ENCODE measurements at places on chromosomes 5 and 9.

DNA sequence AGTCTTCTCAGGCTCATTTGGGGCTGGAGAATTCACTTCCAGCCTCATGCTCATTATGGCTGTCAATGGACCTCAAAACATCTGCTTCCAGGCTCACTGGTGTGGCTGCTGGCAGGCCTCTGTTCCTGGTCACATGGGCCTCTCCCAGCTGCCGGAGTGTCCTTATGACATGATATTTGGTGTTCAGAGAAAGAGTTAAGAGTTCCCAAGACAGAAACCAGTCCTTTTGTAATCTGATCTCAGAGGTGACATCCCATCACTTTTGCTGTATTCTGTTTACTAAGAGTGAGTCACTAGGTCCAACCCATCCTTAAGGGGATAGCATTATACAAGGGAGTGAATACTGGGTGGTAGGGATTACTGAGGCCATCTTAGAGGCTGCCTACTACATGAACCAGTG lies 104.6 kb downstream of the CACNA1B start:
- peak; percentile 8 for DNase-seq

DNA sequence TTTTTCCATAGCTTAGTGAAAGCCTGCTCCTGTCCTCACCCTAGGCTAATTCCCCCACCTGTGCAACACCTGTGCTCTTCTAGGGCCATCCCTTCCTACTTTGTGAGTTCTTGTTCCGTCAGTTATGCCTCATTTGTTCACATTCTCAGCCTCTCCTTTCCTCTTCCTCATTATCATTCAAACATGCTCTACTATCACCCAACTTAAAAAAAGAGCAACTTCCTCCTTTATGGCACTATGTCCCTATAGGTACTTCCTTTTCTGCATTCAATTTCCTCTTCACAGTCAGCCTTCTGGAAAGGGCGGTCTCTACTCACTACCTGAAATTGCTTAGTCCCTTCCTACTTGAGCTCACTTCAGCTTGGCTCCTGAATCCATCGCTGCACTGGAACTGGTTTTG lies 111.8 kb upstream of the LHFPL2 start:
- no peak for DNase-seq

- DNase-seq = no peak
Measured at GRCh38 chr9:23698161-23698560, 127.9 kb downstream of the ELAVL2 start.

DNA sequence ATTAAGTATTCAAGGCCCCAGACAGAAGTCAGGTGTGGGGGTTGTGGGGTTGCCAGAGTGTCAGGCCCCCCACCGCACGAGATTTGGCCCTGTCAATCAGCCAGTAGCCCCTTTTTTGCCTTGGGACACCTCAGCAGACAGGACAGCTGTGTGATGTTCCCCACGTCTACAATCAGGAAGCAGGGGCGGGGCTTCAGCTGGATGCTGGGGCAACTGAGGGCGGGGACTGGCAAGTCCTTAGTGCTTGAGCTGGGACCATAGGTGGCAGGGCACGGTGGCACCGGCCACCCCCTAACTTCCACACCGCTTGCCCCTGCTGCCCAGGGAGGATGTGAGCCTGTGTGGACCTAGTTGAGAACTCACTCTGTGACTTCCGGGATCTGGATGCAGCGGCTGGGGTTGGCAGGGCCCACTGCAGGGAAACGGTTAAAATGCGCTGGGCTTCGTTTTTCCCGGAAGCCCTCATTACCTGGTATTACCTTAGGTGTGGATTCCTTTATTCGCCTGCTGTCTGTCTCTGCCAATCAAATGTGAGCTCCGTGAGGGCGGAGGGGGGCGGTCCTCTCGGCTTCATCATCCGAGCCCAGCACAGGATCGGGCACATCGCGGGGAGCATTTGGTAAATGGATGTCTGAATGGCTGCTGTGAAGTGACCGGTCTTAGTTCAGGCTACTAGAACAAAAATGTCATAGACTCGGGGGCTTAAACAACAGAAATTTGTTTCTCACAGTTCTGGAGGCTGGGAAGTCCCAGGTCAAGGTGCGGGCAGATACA lies 7.5 kb upstream of the GTF3C5 start:
- DNase-seq = no peak

GRCh38 chr5:96091874-96092273 lies 130.2 kb upstream of the ELL2 start:
- DNase-seq = no peak

- no peak for DNase-seq
Measured at GRCh38 chr9:134306636-134307600, 19.3 kb upstream of the RXRA start.

- no peak for DNase-seq
Measured at GRCh38 chr5:34648840-34649158, 7.3 kb upstream of the RAI14 start.

GRCh38 chr5:50768634-50769033 lies 102.2 kb downstream of the PARP8 start:
- DNase-seq = no peak

- no peak for DNase-seq
Measured at GRCh38 chr9:78316166-78316892, 19.4 kb downstream of the PSAT1 start.

- no peak for DNase-seq
Measured at GRCh38 chr5:15252331-15252730, 247.6 kb upstream of the FBXL7 start.

DNA sequence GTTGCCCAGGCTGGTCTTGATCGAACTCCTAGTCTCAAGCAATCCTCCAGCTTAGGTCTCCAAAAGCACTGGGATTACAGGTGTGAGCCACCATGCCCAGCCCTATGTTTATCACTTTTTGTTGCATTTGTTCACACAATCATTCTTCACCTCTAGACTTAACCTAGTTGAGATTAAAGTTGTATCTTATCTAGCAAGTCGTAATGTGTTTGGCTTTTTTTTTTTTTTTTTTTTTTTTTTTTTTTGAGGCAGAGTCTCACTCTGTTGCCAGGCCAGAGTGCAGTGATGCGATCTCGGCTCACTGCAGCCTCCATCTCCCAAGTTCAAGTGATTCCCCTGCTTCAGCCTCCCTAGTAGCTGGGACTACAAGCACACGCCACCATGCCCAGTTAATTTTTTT lies 90.2 kb upstream of the C9orf72 start:
- no peak for DNase-seq

DNA sequence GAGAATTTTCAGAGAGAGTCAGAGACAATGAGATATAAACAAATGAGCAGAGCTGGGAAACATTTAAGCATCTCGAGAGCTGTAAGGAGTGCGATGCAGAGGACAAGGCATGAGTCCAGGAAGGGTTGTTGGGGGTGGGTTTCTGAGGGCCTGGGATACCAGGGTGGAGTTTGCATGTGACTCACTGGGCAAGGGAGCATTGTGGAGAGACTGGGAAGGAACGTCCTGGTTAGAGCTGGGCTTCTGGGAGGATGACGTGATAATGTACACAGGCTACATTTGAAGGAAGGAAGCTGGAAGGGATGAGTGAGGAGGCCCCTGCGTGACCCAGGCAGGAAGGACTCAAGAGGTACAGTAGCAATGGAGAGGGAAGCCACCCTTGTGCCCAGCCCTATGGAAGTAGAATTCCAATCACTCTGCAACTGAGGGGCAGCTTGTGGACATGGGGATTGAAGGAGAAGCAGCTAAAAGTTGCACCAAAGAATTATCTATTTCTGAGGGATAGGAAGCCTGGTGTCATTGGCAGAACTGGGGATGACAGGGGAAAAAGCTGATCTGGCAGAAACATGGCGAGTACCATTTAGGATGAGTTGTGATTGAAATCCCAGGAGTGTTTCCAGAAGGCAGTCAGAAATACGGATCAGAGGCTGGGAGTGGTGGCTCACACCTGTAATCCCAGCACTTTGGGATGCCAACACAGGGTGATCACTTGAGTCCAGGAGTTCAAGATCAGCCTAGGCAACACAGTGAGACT lies 59.3 kb upstream of the AFAP1L1 start:
- no peak for DNase-seq

- DNase-seq = no peak
Measured at GRCh38 chr5:157324237-157324636, 58.3 kb downstream of the CYFIP2 start.

- no peak for DNase-seq
Measured at GRCh38 chr9:33375238-33375840, 27.0 kb downstream of the AQP7 start.

- no peak for DNase-seq
Measured at GRCh38 chr9:28124917-28125316, 551.6 kb upstream of the C9orf72 start.

DNA sequence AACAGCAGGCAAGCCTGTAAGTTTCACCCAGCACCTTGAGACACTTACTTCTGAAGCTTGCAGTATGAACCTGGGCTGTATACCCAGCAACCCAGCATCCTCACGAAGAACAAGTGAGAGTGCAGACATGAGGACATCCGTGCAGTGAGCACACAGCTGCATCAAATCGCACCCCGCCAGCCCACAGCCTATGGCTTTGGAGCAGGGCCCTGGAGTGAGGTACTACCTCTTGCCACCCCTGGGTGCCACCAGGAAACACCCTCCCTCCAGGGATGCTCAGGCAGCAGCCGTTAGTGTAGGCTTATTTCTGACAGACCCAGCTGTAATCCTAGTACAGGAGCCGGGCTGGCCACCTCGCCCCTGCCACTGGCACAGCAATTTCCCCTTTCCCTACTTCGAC lies 81.4 kb downstream of the ATPSCKMT start:
- no peak for DNase-seq

DNA sequence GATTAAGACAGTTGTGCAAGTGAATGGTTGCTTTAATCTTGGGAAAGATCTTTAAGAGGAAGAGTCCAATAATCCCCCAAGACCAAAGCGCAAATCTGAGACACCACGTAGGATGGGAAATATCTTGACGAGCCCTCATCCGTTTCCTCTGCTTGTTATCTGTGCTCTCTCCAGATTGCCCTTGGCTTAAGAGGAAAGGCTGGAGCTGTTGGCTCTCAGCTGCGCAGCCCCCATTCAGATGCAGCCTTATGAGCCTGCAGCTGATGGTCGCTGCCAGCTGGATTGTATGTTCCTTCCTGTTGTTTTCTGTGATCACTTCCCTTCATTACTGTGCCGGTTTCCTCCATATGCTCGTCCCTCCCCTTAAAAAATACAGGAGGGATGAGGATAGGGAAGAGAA lies 47.7 kb downstream of the PWWP2A start:
- DNase-seq = peak; percentile 12

- DNase-seq = no peak
Measured at GRCh38 chr5:124912638-124913328, 166.3 kb upstream of the ZNF608 start.

- peak; percentile 95 for DNase-seq
Measured at GRCh38 chr9:19229595-19230354, 718 bp upstream of the DENND4C start.

- peak; percentile 57 for DNase-seq
Measured at GRCh38 chr5:80711938-80712337, 57.2 kb upstream of the DHFR start.

GRCh38 chr5:2168601-2169429 lies 286.1 kb upstream of the IRX4 start:
- DNase-seq = peak; percentile 46
